Kidney epithelial cell (primary cell): ENCODE measurements at places on chromosomes 7 and 10. TPM values are rescaled to one million over a fixed set of nuclear protein-coding genes. Genes with fewer than 3 reads are reported as not detected.

DNA sequence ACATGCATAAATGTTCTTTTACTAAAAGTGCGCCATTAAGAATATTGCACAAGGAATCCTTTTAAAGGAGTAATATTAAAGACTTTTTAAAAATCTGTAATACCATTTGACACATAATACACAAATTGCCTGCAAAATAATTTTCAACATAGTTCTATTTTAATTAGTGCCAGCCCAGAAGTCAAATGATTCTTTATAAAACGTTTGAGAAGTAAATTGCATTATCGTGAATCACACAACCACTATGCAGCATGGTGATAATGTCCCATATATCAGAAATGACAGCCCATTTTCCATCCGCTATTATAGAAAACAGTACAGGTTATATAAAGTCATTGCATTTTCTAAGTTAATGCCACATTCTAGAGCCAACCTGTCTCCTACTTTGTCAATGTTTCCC lies 324.0 kb downstream of the IPMK start:
- DNase-seq = no peak

AMZ1 gene
- 2.8 and 5.6 TPM in 2 replicates for total RNA-seq

- no peak for DNase-seq
Measured at GRCh38 chr10:13347043-13347499, 1.0 kb downstream of the SEPHS1 start.

LIPF gene
- not detected in 2 replicates for total RNA-seq

BEND7 gene
- total RNA-seq = 26.2 and 31.5 TPM in 2 replicates

GRCh38 chr10:72083790-72084459 lies 4.4 kb downstream of the SPOCK2 start:
- no peak for DNase-seq

EGR2 gene
- total RNA-seq = 0.67 and 1.2 TPM in 2 replicates

DNA sequence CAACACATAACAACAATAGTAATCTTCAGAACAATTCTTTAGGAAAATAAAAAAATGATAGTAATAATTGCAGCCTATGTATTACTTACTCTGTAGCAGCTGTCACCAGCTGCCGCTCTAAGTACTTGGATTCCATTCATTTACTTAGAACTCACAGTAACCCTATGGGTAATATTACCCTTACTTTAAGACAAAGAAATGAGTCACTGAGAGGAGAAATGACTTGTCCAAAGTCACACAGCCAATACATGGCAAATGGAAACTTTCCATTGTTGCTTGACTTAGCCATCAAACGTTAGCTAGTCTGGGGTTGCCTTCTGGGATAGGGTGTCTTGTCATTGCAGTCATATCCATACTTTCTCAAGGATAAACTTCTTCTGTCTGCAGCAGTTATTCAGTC lies 3.6 kb downstream of the CCNY start:
- DNase-seq = no peak

SDK1 gene
- 3.9 and 5.0 TPM in 2 replicates for total RNA-seq

PAX4 gene
- total RNA-seq = not detected in 2 replicates

ERV3-1 gene
- 6.5 and 8.8 TPM in 2 replicates for total RNA-seq
